ENCODE measurements at places on chromosomes 16 and 17.

DNA sequence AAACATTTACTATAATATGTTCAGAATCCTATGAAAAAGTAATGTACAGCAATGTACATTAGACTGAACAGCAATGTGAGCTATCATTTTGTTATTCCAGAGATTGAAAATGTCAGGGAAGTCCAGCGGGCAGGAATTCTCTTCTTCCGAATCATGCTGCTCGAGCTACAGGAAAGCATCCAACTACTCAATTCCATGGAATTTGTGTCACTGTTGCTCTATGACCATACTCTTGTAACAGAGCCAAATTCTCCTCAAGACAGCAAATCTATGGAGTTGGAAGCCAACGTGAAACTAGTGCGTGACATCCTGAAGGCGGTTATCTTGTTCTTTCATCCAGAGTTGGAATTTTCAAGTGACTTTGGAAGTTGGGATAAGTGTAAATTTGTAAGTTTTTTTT is 24.8 kb upstream of the NSRP1 start:
- no peak for DNase-seq

- DNase-seq: no peak
These were observed 67.5 kb downstream of the GNAO1 start for GRCh38 chr16:56258508-56259424.

GRCh38 chr16:79909571-79909970 is 309.0 kb upstream of the MAF start:
- DNase-seq: no peak

GRCh38 chr16:81514041-81514559 is 69.5 kb downstream of the CMIP start:
- DNase-seq: no peak

- DNase-seq: no peak
These were observed 2.3 kb downstream of the FDXR start for GRCh38 chr17:74870512-74870911.

DNA sequence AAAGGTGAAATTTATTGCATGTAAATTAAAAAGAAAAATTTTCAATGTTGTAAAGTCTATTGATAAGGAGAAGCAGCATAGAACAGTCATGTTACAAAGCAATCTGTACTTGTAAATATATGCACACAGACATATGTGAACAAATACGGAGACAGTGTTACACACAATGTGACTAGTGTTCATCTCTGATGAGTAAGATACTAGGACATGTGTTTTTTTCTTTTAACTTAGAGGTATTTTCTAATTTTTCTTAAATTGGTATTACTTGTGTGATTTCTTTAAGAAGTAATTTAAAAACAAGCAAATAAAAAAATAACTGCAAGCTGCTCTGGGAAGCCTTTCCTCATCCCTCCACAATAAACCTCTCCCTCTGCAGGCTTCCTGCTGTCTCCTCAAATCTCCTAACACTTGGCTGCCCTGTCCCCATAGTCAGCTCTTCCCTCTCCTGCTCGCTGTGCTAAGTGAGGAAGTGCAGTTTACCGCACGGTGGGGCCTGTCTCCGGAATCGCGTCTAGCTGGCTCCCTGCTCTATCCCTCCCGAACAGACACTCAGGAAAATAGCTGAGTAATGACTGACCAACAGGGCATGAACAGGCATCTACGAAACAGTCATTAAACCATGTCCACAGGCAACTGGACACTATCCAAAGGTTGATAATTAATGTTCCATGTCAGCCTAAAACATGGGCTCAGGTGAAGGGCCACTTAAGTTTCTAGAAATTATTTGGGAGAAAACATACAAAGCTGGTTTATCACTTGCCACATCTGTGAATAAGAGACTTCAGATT is 35.9 kb downstream of the CMTM4 start:
- no peak for DNase-seq

DNA sequence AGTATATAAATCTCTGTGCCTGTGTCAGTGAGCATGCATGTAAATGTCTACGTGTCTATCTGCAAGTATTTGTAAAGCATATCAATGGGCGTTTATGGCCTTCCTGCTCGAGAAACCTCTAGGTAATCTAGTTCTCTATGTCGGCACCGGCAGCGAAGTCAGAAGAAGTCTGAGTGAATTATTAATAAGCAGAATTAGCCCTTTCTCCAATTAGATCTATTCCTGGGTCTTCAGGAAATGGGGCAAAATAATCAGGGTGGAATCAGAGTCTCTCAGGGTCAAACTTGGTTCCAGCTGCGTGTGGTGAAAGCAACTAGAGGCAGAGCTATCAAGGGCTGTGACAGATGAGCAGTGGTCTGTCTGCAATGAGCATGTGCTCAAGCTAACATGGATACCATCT is at the start of gene C17orf78:
Gene C17orf78, plus strand, starts transcription at position 280 of the 400 bp plus-strand sequence. Its CDS starts 108 bp downstream, at position 388.
- no peak for DNase-seq

DNA sequence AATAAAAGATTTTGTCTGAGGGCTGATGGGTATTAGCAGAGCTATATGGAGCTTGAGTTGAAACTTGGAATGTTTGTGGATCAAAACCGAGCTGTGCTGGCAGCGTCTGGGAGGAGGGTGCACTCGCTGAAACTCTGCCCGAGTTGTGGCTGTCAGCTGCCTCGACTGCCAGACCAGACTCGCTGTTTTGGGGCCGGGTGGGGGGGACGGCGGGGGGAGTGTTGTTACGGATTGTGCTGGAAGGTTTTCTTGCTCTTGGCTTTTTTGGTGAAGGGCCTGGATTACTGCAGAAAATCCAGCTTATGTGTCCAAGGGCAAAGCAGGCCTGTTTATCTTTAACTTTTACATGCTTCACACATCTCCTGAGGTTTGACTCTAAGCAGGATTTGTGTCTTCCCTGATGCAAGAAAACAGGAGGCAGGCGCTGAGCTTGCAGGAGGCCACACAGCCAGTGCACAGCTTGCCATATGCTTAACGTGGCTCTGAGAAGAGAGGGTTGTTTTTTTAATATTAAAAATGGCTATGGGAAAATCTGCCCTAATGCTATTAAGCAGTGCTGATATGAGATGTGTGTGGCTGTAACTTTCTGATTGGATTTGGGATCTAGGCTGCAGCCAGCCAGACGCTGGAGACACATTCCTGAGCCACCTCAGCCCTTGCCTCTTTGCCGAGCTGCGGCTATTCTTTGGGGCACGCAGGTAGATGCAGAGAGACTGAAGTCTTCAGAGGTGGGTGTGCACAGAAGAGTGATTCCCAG is 20.5 kb upstream of the RPTOR start:
- no peak for DNase-seq

- no peak for DNase-seq
These were observed 17.2 kb downstream of the COIL start for GRCh38 chr17:56943505-56944125.

GRCh38 chr17:63082952-63083351 is 116.9 kb downstream of the TANC2 start:
- DNase-seq: no peak

DNA sequence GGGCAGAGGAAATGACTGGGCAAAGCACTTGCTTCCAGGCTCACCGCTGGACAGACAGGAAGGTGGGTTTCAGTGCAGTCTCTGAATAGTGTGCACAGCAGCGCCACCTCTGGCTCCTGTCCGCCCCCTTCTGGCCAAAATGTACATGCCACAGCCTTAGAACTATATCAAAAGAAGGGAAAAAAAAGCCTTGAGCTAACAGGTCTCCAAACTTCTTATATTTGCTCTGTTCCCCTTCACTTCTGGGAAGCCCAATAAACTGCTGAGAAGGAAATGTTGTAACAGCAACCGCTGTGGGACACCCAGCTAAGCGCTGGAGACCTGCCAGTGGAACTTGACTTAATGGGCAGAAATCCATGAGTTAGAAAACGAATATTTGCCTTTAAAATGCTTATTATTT is 17.5 kb downstream of the COG7 start:
- DNase-seq: no peak

GRCh38 chr16:30805370-30806169 is 18.6 kb upstream of the ZNF629 start:
- DNase-seq: no peak

DNA sequence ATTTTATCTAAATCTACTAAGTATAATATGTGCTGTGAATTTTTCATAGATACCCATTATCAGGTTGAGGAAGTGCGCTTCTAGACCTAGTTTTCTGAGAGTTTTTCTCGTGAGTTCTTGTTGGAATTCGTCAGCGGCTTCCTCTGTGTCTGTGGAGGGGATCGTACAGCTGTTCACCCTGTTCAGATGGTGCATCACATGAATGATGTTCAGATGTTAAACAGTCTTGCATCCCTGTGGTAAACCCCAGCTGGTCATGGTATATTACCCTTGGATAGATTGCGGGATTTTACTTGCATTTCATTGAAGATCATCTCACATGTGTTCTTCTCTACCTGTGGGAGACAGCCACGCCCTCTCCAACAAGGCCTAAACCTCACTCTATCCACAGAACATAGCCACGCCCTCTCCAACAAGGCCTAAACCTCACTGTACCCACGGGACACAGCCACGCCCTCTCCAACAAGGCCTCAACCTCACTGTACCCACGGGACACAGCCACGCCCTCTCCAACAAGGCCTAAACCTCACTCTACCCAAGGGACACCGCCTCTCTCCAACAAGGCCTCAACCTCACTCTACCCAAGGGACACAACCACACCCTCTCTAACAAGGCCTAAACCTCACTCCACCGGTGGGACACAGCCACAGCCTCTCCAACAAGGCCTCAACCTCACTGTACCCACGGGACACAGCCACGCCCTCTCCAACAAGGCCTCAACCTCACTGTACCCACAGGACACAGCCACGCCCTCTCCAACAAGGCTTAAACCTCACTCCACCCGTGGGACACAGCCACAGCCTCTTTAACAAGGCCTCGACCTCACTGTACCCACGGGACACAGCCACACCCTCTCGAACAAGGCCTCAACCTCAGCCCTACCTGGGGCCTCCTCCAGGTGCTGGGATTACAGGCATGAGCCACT is 180.2 kb upstream of the CHMP6 start:
- no peak for DNase-seq
